H9 (cell line): ENCODE measurements at places on chromosomes 2 and 18. TPM values are rescaled to one million over a fixed set of nuclear protein-coding genes. Genes with fewer than 3 reads are reported as not detected.

QPCT gene
- not detected in 2 replicates for total RNA-seq

PSD4 gene
- 1.0 and 1.5 TPM in 2 replicates for total RNA-seq

MXD1 gene
- total RNA-seq, result 3.7 and 5.5 TPM in 2 replicates

UGT1A9 gene
- not detected in 2 replicates for total RNA-seq

BBS5 gene
- total RNA-seq, result 0.55 and 0.83 TPM in 2 replicates

ALPP gene
- total RNA-seq, result 0.15 and 0.20 TPM in 2 replicates

SPC25 gene
- 28.5 and 31.5 TPM in 2 replicates for total RNA-seq

GAL3ST2 gene
- 0.33 and 0.37 TPM in 2 replicates for total RNA-seq

DNA sequence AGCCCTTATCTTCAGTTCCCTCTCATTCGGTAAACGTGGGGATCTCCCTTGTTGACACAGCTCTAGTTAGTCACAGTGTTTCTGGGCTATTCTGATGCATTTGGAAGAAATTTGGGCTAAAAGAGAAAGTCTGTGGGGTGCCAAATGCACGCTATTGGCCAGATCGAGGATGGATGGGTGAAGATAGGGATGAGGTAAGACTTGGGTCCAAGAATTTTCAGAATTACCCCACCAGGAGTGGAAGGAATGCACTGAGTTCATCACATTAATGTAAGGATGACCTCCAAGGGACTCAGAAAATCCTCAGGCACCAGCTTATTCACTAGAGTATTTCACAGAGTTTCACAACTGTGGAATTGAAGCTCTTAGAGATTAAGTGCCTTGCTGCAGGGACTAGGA, 49.3 kb downstream of the NRP2 start:
- DNase-seq, result no peak
- H3K4me1 ChIP-seq, result peaks cover 7% of the 10 kb centered on the region; the same call in 1 of the 2 replicates
- no peaks in the 10 kb centered on the region for H3K27me3 ChIP-seq
- H3K4me3 ChIP-seq, result no peak overlapping the region

DNA sequence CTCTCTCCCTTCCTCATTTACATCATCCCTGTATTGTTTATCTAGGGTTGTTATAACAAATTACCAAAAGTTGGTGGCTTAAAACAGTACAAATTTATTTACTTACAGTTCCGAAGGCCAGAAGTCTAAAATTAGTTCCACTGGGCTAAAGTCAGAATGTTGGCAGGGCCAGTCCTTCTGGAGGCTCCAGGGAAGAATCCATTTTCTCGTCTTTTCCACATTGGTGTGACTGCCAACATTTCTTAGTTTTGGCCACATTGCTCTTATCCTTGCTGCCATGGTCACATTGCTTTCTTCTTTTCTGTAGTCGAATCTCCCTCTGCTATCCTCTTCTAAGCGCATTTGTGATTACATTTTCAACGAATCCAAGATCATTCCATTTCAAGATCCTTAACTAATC, 34.7 kb downstream of the ICOS start:
- no peaks in the 10 kb centered on the region; the same call in 1 of the 2 replicates for H3K4me1 ChIP-seq
- no peak for DNase-seq
- H3K4me3 ChIP-seq, result no peak overlapping the region
- H3K36me3 ChIP-seq, result peaks cover 14% of the 10 kb centered on the region

- no peaks in the 10 kb centered on the region for H3K27me3 ChIP-seq
- H3K36me3 ChIP-seq, result peaks cover 14% of the 10 kb centered on the region
- H3K27ac ChIP-seq, result no peak overlapping the region
- DNase-seq, result no peak
- H3K4me1 ChIP-seq, result no peaks in the 10 kb centered on the region
Measured at GRCh38 chr2:5561006-5561405, 131.2 kb upstream of the SOX11 start.

- no peak overlapping the region for H3K27ac ChIP-seq
- H3K4me1 ChIP-seq, result no peaks in the 10 kb centered on the region
- no peak overlapping the region; the same call in 2 of the 3 replicates for H3K4me3 ChIP-seq
- H3K36me3 ChIP-seq, result peaks cover 18% of the 10 kb centered on the region
Measured at GRCh38 chr2:152165306-152165705, 10.3 kb downstream of the STAM2 start.

DNA sequence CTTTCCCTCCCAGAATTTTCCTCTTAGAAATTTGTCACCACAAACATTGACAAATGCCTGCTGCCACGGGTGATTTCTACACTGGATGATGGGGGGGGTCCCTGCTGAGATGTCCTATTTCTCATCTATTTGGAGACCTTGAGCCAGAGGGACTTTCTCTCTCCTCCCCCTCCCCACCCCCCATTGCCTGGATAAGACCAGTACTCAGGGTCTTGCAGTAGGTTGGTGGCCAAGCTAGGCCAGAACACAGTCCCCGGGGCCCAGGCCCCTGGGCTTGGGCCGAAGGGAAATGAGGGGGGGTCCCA, 560 bp upstream of the DUSP2 start:
- no peaks in the 10 kb centered on the region for H3K36me3 ChIP-seq
- H3K4me1 ChIP-seq, result no peaks in the 10 kb centered on the region; the same call in 1 of the 2 replicates
- H3K4me3 ChIP-seq, result peak overlapping the region; percentile 62; the same call in 2 of the 3 replicates

DNA sequence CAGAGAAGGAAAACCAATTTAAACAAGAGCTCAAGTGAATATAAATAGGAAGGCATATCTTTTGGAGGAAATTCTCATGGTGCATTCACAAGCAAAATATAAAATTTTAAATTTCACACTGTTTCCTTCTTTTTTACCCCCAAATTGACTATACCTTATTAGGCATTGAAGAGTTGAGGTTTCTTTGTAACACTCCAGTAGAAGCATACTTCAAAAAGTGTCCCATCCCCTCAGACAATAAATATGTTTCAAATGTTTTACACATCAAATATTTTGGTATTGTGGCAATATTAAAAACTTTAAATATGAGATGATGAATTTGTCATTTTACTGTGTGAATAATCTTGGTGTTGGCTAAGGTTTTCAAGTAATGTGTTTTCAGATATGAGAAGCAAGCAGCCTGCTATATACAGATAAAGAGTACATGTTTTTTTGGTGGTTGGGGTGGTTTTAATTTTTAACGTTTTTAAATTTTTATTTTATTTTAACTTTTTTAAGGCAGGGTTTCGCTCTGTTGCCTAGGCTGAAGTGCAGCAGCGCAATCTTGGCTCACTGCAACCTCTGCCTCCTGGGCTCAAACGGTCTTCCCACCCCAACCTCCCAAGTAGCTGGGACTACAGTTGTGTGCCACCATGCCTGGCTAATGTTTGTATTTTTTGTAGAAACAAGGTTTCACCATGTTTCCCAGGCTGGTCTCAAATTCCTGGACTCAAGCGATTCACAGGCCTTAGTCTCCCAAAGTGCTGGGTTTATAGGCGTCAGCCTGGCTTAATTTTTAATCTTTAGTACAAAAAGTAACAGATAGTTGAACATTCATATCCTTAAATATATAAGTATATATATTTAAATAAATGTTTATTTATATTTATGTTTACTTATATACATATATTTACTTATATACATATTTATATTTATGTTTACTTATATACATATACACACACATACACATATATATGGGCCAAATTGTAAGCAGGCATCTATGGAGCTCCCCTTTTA, 36.5 kb upstream of the DLX1 start:
- no peak overlapping the region for H3K4me3 ChIP-seq
- no peaks in the 10 kb centered on the region for H3K36me3 ChIP-seq
- H3K27ac ChIP-seq, result no peak overlapping the region
- no peaks in the 10 kb centered on the region for H3K4me1 ChIP-seq

GRCh38 chr18:10399465-10399864, 55.0 kb upstream of the APCDD1 start:
- DNase-seq, result no peak
- no peak overlapping the region for H3K4me3 ChIP-seq
- H3K4me1 ChIP-seq, result peaks cover 5% of the 10 kb centered on the region; the same call in 1 of the 2 replicates
- no peaks in the 10 kb centered on the region for H3K27me3 ChIP-seq
- H3K36me3 ChIP-seq, result no peaks in the 10 kb centered on the region

DNA sequence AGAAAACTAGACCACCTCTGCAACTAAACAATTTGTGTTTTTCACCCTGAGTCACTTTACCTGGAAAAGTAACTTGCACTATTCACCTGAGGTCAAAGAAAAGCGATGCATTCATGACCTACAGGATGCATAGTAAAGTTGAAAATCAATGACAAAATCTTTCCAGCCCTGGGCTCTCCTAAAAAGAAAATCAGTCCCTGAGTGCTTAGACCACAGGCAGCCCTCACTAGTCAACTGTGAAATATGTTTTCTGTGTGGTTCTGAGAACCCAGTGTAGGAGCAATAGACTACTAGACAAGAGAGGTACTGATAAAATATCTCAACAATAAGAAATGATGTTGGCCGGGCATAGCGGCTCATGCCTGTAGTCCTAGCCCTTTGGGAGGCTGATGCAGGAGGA, 133.1 kb downstream of the TXNL1 start:
- no peak overlapping the region for H3K27ac ChIP-seq
- H3K4me3 ChIP-seq, result no peak overlapping the region
- DNase-seq, result no peak
- no peaks in the 10 kb centered on the region for H3K36me3 ChIP-seq
- no peaks in the 10 kb centered on the region for H3K27me3 ChIP-seq
- H3K4me1 ChIP-seq, result no peaks in the 10 kb centered on the region

DNA sequence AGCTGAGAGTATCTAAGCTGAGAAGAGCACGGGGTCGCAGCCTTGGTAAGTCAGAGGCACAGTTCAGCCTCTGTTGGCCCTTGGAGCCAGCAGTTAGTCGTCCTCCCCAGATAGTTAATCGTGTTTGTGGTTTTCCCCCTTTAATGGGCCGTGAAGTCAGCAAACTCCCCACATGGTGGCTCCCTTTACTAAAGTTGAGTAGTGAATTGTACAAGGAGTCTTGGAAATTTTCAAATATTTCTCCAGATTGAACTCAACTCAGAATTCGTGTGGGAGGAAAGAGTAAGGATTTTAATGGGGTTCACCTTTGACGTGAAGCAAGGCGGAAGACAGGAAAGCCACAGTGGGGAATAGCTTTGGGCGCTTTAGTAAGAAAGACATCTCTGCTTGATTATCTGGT, 2.4 kb upstream of the ADCYAP1 start:
- no peak overlapping the region for H3K4me3 ChIP-seq
- H3K4me1 ChIP-seq, result peaks cover 6% of the 10 kb centered on the region; the same call in 1 of the 2 replicates
- no peak overlapping the region for H3K27ac ChIP-seq
- no peak for DNase-seq
- H3K36me3 ChIP-seq, result no peaks in the 10 kb centered on the region; the same call in 2 of the 3 replicates

GRCh38 chr2:138486363-138487198, 15.0 kb upstream of the SPOPL start:
- H3K4me1 ChIP-seq, result no peaks in the 10 kb centered on the region
- H3K4me3 ChIP-seq, result no peak overlapping the region
- no peak overlapping the region for H3K27ac ChIP-seq
- H3K27me3 ChIP-seq, result no peaks in the 10 kb centered on the region; the same call in 1 of the 2 replicates
- H3K36me3 ChIP-seq, result no peaks in the 10 kb centered on the region

DNA sequence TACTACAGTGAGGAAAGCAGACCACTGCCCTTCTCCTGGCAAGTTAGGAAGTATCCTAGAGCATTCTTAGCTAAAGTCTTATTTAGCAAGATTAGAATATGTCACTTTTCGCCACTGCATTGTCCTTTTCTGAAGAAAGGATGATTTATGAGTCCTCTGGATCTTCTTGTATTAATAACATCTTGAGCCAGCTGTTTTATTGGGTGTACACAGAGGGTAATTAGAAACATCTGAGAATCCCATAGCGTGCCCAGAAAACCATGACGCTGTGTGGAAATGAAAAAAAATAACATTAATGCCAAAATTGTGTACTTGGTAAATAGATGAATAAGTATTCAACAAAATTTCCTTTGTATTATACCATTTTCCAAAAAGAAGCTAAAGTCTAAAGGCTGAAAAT, 198.7 kb downstream of the LTBP1 start:
- H3K4me1 ChIP-seq, result no peaks in the 10 kb centered on the region
- DNase-seq, result no peak
- no peaks in the 10 kb centered on the region for H3K36me3 ChIP-seq
- no peak overlapping the region for H3K27ac ChIP-seq
- H3K27me3 ChIP-seq, result no peaks in the 10 kb centered on the region
